ENCODE measurements at places on chromosomes 7 and 10.

DNA sequence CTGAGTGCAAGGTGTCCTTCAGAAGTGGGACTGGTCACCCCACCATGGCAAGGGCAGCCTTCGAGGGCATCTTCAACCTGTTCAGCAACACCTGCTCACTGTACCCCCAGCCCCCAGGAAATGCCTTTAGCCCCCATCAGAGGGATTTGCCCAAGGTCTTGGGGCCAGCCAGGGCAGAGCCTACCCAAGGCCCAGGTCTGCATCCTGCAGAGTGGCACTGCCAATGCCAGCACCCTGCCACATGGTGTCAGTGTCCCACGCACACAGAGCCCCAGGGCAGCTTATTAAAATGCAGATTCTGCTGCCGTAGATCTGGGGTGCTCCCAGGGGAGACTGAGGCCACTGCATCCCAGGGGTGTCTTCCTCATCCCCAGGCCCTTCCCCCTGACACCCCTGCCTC is 106.2 kb upstream of the KCTD7 start:
- DNase-seq: peak; percentile 56

GRCh38 chr10:11625019-11625735 is 13.7 kb upstream of the USP6NL start:
- peak; percentile 23 for DNase-seq

- DNase-seq: peak; percentile 77
Measured at GRCh38 chr7:7271094-7271874, 88.9 kb downstream of the C1GALT1 start.

DNA sequence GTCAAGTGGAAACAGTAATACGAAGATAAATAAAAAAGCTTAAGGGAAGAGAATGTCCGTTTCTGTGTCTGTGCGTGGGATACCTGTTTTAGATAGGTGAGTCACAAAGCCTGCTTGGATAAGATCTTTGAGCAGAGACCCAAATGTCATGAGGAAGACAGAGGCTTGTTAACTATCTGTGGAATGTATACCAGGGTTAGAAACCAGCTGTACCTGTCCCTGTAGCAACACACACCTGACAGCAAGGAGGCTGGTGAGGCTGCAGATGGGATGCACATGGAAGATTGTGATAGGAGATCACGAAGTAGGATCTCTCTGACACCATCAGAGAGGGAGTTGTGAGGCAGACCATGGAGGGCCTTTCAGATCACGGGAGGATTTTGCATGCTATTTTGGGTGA is 105.3 kb downstream of the ARHGAP21 start:
- DNase-seq: no peak

DNA sequence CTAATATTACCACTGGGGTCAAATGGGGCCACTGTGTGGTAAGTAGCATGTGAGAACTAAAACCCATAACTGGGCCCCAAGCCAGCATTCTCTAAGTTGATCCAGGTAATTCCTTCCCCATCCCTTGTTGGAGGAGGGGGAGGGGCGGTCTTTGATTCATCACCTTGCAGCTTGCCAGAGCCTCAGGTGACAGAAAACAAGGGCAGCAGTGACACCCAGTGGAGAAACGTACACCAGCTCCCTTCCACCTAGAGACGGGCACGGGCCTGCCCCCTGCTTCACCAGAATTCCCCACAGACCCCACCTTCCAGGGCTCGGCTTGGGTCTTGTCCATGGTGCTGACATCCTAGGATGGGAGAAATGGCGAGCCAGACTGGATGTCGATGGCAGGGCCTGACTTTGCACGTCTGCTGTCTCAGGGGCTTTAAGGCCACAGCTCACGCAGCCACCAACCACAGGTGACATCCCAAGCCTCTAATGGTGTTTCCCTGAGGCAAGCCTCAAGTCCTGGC is 102.0 kb downstream of the STRA8 start:
- DNase-seq: peak; percentile 66

DNA sequence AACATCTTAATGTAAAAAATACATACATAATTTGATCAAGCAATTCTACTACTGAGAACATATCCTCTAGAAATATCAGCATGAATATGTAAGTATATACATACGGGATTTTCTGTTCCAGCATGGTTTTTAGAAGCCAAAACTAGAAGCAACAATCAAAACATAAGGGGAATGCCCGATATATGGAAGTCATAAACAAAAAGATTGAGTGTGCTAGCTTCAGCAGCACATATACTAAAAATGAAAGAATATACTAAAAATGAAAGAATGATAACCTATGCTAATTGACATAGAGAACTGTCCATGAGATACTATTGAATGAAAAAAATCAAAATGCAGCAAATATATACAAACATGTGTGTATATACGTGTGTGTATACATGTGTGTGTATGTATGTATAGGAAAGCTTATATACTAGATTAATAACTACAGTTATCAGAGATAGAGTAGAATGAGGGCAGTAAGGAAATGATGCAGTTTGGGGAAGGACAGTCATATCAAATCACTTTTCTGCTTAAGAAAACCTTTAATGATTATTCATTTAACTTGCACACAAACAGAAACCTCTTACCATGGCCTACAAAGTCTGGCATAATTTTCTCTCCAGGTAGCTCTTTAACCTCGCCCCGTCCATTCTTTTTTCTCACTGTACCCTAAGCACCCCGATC is 72.9 kb downstream of the NPY start:
- no peak for DNase-seq

DNA sequence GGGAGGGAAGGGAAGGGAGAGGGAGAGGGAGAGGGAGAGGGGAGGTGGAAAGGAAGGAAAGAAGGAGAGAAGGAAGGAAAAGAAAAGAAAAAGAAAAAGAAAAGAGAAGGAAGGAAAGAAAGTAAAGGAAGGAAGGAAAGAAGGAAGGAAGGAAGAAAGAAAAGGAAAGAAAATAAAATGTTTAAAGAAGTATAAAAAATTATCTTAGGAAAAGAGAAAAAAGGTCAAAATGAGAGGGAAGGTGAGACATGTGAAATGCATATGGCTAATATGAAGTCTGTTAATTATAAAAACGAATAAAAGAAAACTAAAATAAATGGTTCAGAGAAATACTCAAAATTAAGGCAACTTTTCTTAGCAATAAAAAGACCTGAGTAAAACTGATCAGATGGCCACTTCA is 46.1 kb upstream of the ANLN start:
- DNase-seq: no peak

GRCh38 chr7:877312-878232 is 1.2 kb downstream of the GET4 start:
- peak; percentile 45 for DNase-seq
